DND-41 (cell line): ENCODE measurements at places on chromosomes 5 and 9.

DNA sequence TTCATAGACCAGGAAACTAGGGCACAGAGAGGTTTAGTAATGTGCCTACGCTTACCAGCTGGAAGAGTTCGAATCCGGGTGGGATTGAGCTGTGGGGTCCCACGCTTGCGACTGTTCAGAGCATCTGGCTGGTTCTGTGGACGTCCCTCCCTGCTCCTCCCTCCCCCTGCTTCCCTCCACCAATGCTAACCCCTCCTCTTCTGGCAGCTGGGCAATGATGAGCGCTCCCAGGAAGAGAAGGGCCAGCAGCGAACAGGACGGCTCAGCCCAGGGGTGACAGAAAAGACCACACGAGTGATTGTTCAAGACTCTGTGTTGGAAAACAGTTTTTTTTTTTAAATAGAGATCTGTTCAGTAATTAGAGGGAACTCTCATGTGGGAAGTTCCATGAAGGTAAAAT, 6.9 kb downstream of the FAM163B start:
- no peak for DNase-seq

DNA sequence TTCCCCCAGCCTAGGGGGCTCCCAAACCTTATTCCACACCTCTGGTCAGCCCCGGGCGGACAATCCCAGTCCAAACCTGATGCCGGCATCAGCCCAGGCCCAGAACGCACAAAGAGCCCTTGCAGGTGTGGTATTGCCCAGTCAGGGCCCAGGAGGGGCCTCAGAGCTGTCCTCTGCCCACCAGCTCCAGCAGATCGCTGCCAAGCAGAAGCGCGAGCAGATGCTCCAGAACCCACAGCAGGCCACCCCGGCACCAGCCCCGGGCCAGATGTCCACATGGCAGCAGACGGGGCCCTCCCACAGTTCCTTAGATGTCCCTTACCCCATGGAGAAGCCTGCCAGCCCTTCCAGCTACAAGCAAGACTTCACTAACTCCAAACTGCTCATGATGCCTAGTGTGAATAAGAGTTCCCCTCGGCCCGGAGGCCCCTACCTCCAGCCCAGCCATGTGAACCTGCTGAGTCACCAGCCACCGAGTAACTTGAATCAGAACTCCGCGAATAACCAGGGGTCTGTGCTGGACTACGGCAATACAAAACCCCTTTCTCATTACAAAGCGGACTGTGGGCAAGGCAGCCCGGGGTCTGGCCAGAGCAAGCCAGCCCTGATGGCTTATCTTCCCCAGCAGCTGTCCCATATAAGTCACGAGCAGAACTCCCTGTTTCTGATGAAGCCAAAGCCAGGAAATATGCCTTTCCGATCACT, 27.6 kb upstream of the LTC4S start:
- DNase-seq: no peak

DNA sequence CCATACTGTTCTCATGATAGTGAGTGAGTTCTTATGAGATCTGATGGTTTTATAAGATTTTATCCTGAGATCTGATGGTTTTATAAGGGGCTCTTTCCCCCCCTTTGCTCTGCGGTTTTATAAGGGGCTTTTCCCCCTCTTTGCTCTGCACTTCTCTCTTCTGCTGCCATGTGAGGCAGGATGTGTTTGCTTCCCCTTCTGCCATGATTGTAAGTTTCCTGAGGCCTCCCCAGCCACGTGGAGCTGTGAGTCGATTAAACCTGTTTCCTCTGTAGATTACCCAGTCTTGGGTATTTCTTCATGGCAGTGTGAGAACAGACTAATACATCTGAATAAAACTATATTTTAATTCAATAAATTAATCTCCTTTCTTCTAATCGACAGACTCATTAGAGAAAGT, 64.9 kb upstream of the ZSWIM6 start:
- DNase-seq: no peak

- no peak for DNase-seq
Observed at GRCh38 chr9:111076042-111076441, 37.8 kb upstream of the LPAR1 start.

GRCh38 chr9:89048616-89049015, 57.3 kb downstream of the S1PR3 start:
- DNase-seq: no peak

GRCh38 chr9:15103290-15103689, 193.1 kb upstream of the FREM1 start:
- DNase-seq: no peak

DNA sequence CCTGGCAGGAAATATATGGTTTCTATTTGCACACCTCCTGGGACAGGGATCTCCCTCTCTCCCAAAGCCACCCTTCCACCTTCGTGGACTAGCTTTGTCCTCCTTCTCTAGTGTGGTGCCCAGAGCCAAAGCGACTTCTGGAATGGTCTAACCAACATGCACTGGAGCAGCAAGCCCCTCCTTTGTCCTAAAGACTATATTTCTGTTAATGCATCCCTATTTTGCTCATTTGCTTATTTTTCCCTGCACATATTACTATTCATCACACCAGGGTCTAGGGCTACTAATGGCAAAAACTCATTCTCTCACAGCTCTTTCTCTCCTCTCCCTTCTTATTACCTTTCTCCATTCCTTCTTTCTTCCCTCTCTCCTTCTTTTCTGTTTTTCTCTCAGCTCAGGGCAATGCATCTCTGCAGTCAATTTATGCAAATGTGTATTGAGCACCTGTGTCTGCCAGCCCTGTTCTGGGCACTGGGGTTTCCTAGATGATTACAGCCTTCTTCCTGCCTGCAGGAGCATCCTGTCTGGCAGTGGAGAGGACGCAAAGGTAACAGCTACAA, 2.8 kb upstream of the NEURL1B start:
- DNase-seq: no peak

DNA sequence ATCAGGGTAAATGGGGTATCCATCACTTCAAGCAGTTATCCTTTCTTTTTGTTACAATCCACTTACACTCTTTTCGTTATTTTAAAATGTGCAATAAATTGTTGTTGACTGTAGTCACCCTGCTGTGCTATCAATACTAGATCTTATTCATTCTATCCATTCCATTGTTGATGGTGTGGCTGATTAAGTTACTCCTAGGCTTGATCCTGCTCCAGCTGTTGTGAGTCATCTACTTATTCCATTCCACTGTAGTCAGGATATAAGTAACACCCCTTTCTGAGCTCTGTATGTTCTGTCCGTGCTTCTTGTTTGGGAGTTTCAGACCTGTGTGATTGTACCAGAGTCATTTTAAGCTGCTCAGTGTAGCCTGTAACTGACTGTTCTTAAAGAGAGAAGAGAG, 122.5 kb upstream of the RUSC2 start:
- DNase-seq: no peak

- no peak for DNase-seq
Observed at GRCh38 chr5:160240350-160240749, 11.0 kb downstream of the FABP6 start.

- DNase-seq: no peak
Observed at GRCh38 chr5:35046774-35047173, 975 bp downstream of the AGXT2 start.

- no peak for DNase-seq
Observed at GRCh38 chr9:2493109-2493508, 128.5 kb upstream of the VLDLR start.

- no peak for DNase-seq
Observed at GRCh38 chr5:125057912-125058826, 311.7 kb upstream of the ZNF608 start.

GRCh38 chr9:112925058-112925641, 34.5 kb upstream of the SLC46A2 start:
- DNase-seq: no peak

- no peak for DNase-seq
Observed at GRCh38 chr9:112218908-112219307, 43.8 kb upstream of the SUSD1 start.

GRCh38 chr9:95585824-95586223, 69.1 kb upstream of the PTCH1 start:
- no peak for DNase-seq
